ENCODE measurements at places on chromosomes 7 and 10.
A peak's percentile ranks its signal among the peaks of the same experiment; 100 is the strongest.

DNA sequence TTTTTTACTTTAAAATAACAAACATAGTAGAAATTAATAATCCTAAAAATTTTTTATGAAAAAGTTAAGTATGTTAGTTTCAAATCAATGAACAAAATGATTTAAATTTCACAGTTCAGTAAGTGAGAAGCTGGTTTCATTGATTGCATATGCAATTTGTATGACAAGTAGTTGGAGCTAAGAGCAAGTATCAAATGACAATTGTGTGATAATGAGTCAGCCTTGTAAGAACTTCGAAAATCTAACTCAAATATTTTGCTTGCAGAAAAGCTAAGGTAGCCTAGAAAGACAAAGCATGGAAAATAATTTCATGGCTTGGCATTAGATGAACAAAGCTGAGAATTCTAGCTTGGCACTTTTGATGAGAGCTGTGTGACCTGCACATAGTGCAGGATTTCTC, 111.5 kb downstream of the HDAC9 start:
- no peak for DNase-seq

DNA sequence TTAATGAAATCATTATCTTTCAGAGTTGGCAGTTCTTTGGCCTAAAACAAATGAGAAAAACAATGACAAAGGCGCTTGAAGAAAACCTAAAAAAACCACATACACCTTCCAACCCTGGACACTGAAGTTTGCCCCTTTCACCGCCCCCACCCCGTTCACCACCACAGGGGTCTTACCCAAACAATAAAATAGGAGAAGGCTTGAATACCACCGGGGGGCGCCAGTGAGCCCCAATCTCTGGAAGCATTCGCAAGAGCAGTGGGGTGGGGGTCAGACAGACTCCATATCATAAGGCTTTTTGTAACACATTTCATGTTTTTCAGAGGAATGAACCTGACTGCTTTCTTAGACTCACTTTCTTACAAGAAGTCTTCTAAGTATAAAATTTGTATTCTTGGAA, 163.6 kb downstream of the PIP4K2A start:
- DNase-seq, result peak; percentile 41

DNA sequence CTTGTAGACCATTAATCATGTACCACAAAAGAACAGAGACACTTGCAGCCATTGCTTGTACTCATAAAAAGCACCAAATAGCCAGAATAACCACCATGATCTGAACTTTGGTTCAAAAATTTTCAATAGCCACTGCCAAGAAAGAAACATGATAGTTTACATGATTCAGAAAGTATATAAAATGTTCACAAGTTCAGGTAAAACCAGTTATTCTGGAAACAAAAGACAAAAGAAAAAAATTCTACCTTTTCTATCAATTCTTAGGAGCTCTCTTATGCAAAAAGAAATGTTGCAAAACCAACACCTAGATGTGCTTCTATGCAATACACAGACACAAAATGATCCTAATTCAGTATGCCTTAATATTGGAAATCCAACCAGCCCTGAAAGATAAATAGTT, 108.7 kb downstream of the PCLO start:
- DNase-seq, result no peak

GRCh38 chr7:44156453-44157010, 15.4 kb upstream of the MYL7 start:
- no peak for DNase-seq

Data from activated CD4-positive, alpha-beta T cell treated with anti-CD3 and anti-CD28 coated beads, Interleukin-2, Interleukin-4, amounts not matched to agents 100 ng/mL and 50 ng/mL, durations not matched to agents 16 hours and 8 hours (primary cell).